ENCODE measurements at places on chromosomes 7 and 10. TPM values are rescaled to one million over a fixed set of nuclear protein-coding genes. Genes with fewer than 3 reads are reported as not detected.

GRCh38 chr10:80259405-80259871 is 30.0 kb downstream of the MAT1A start:
- no peak for DNase-seq

DNA sequence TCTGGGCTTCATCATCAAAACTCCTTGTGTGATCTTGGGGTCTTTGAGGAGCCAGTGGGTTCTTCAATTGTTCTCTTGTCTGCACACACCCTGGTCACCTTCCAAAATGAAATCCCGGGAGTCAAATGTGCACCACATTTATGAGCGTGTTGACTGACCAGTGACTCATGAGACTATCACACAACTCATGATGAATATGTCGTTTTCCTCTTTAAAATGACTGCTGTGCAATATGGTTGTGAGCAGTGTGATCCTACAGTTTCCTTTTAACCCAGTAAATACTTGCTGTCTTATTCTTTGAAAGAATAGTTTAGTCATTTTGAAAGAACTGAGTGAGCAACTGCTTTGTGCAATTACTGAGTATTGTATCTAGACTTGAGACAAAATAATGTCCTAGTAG is 149.2 kb downstream of the DYNC1I1 start:
- DNase-seq = no peak

DNA sequence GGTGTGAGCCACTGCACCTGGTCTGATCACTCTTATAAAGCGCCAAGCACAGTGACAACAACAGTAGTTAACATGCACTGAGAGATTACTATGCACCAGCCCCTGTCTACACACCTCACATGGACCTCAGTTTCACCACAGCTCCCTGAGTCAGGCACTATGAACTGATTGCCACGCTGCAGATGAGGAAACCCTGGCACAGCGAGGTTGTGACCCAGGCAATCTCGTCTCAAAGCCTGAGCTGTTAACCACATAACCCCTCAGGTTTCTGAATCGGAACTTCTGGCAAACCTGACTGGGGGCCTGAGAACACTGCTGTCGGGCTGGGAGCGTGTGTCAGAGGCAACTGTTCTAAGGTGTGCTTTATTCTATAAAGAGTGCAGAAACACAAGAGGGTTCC is 150.8 kb downstream of the RNF216 start:
- DNase-seq = no peak

DNA sequence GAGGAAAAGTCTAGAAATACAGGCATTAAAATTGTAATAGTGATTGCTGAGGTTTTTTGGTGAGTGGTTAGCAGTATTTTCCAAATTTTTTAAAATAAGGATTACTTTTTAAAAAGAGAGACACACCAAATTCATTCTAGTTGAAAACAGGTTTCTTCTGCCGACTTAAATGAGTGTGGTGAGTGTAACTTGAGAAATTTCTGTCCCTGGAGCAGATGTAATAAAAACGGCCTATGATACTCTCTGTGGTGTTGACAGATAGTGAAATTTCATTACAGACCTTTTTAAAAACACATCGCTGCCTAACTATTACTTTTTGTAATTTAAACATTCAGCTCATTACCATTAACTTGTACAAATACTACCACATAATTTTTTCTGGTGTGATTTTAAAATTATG is 90.1 kb downstream of the CYP51A1 start:
- DNase-seq = no peak

GRCh38 chr10:73647211-73647874 is 6.1 kb upstream of the MYOZ1 start:
- peak; percentile 78 for DNase-seq

GRCh38 chr7:99146979-99147378 is 3.1 kb upstream of the SMURF1 start:
- no peak for DNase-seq

GRCh38 chr10:133159611-133159949 is 439 bp upstream of the KNDC1 start:
- DNase-seq = no peak

- DNase-seq = no peak
Observed at GRCh38 chr7:2143981-2144595, 88.7 kb downstream of the MAD1L1 start.

DNA sequence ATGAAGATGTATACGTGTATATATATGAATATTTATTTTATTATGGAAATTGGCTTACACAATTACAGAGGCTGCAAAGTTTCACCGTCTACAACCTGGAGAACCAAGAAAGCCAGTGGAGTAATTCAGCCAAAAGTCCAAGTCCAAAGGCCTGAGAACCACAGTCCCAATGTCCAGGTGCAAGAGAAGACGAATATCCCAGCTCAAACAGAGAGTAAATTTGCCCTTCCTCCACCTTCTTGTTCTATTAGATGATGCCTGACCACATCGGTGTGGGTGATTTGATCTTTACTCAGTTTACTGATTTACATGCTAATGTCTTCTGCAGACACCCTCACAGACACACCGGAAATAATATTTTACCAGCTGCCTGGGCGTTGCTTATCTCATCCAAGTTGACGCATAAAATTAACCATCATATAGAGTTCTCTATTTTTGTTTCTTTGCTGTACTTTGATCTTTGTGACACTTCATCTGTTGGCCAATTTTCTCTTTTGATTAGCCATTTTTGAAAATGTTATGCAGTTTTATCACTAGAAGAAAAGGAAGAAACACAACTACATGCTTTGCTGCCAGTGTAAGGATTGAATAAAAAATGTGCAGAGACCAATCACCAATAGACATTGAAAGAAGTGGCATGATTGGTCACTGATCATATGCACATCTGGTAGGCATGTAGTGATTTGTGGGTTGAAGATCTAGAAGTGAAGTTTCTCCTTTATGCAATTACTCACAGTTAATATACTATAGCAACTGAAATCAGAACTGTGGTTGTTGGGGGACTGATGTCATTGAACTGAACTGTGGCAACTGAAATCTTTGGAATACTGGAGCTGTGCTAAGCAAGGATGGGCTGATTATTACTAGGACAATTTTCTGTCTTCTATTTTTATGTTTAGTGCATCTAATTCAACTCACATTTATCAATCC is 68.5 kb downstream of the EPDR1 start:
- no peak for DNase-seq

- no peak for DNase-seq
Observed at GRCh38 chr10:77496941-77497420, 140.6 kb downstream of the KCNMA1 start.

GRCh38 chr7:89549768-89550167 is 604.5 kb upstream of the STEAP1 start:
- peak; percentile 15 for DNase-seq

DNA sequence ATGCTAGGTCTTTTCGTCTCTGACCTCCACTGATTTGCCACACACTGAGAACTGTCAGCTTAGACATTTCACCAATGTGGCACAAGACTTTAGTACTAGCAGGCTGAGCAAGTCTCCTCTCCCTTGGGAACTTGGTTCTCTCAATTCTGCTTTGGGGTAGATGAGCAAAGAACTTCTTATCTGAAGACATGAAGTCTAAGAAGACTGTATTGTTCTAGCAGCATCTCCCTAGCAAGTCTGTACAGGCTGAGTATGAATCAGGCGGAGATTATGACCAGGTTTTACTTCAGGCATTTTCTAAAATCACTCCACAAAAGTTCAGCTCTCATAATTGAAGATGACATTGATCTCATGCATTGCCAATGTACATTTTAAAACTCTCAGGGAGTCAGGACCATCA is 23.8 kb upstream of the STN1 start:
- DNase-seq = no peak

GRCh38 chr10:23694446-23694920 is 255.6 kb downstream of the OTUD1 start:
- peak; percentile 68 for DNase-seq

- no peak for DNase-seq
Observed at GRCh38 chr10:74189999-74190421, 39.0 kb downstream of the ADK start.

GRCh38 chr10:28676326-28676967 is 874 bp upstream of the BAMBI start:
- peak; percentile 73 for DNase-seq

DNA sequence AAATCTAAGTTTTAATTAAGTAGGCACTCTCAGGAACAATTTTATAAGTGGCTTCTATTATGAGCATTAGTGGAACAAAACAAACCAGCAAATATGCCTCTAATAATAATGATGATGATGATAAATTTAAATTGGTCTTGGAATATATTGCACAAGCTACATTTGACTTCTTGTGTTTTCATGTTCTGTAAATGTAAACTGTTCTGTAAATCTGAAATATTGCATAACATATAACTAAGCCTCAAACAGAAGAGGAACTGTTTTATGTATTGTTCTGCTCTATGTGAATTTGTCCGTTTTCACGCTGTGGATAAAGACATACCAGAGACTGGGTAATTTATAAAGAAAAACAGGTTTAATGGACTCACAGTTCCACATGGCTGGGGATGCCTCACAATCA is 625.2 kb upstream of the CELF2 start:
- no peak for DNase-seq

DNA sequence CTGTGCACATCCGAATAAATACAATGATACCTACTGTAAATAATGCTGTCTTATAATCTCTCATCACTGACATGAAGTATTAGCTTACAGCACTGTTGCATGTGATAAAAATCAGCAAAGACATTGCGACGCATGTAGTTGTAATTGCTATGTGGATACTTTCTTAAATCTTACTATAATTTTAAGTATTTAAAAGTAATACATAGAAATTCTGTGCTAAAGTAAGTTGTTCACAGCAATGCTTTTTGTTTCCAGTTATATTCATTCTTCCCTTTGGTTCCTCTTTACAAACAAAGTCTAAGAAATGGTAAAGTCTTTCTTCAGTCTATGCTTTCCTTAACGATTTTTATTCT is 113.7 kb upstream of the DGKB start:
- no peak for DNase-seq

GRCh38 chr10:11058965-11059364 is 41.3 kb downstream of the CELF2 start:
- no peak for DNase-seq

DNA sequence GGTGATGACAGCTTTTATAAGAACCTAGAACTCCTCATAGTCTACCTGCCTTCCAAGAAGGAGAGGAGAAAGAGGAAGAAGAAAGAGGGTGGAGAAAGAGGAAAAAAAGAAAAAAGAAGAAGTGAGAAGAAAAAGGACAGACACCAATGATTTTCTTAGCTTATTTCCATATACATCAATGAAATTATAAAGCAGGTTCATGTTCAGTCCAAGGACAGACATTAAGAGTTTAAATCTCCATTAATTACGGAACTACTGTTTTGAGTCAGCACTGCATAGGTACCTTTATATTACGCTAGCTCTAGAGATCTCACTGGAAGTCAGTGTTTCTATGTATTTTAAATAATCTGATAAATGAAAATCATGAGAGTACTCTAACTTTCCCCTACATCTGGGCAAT is 309.0 kb upstream of the HGF start:
- DNase-seq = no peak

- no peak for DNase-seq
Observed at GRCh38 chr10:12465385-12466136, 116.2 kb downstream of the CAMK1D start.

DNA sequence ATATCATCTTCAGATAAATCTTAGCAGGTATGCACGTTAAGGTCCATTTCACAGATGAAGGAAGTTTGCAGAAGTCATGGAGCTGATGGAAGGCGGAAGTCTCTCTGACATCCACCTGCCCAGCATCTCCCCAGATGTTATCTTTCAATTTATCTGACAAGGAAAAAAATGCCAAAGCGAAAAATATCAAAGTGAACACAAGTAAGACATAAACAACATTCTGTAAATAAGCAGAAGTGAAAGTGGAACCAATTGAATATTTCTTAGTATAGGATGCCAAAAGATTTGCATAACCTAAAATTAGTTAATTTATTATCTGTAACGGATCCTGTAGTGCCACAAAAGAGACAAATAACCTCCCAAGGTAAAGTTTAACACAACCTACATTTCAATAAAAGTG is 73.6 kb upstream of the NEBL start:
- DNase-seq = no peak

DNA sequence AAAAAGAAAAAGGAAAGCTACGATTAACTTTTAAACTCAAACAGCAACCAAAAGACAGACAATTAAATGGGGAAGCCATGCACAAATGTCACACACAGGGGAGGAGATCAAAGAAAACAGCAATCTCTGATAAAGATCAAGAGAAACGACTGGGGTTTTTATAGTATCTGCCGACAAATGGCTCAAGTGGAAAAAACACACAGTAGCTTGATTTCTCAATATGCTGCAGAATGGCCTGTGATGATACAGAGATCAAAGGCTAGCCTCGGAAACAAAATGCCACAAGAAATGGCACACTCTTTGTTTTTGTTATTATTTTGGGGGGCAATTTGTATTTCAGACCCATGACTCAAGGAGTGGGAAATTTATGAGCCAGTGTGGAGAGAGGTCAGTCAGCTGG is 126.1 kb downstream of the TEX36 start:
- no peak for DNase-seq

- DNase-seq = no peak
Observed at GRCh38 chr10:6786579-6787031, 206.5 kb upstream of the PRKCQ start.

- DNase-seq = no peak
Observed at GRCh38 chr10:122113945-122114747, 125.2 kb downstream of the TACC2 start.

DNA sequence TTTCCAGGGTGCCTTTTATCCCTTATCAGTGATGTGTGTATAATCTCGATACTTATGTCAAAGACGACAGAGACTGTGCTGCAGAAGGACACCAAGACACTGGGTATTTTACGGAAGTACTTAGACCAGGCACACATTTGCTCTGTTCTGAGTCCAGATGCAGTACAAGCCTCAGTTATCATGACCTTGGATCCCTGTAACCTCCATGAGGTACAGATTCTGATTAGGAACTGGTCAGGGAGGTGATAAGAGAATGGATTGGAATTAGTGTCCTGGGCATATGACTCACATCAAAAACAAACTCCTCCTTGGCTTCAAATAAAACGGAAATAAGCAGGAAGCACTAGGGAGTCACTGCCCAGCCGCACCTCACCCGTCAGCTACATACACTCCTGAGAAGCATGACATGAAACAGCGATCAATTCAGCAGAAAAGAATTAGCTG is 146.5 kb downstream of the SFMBT2 start:
- no peak for DNase-seq

- DNase-seq = no peak
Observed at GRCh38 chr7:35314354-35314753, 60.5 kb upstream of the TBX20 start.

- peak; percentile 43 for DNase-seq
Observed at GRCh38 chr7:66099551-66100407, 14.9 kb upstream of the CRCP start.

DNA sequence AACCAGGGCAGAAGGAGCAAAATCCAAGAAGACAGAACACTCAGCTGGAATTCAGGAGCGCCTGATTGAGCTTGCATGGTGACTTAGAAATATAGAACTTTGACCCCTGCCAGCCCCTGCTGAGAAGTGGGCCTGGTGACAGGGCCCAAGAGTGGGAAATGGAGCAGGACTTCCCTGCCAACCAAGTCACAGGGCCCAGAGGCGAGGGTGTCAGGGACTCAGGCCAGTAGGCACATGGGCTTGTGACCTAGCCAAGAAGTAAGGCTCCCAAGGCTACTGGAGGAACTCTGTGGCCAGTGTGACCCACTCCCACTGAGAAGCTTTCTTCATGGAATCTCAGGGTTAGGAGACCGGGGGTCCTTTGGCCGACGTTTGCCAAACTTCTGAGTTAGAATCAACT is 31.9 kb downstream of the LRRC20 start:
- DNase-seq = no peak

The COL13A1 gene
- total RNA-seq = 4.2 TPM

The NUTM2A gene
- 0.48 TPM for total RNA-seq

The INSYN2A gene
- total RNA-seq = 0.13 TPM

The PLCE1 gene
- 0.14 TPM for total RNA-seq

The TRUB1 gene
- 22.3 TPM for total RNA-seq

The PDZD7 gene
- total RNA-seq = 1.9 TPM

The HYAL4 gene
- not detected for total RNA-seq

The OR2A12 gene
- total RNA-seq = not detected
